ENCODE measurements at places on chromosomes 3 and 15.

DNA sequence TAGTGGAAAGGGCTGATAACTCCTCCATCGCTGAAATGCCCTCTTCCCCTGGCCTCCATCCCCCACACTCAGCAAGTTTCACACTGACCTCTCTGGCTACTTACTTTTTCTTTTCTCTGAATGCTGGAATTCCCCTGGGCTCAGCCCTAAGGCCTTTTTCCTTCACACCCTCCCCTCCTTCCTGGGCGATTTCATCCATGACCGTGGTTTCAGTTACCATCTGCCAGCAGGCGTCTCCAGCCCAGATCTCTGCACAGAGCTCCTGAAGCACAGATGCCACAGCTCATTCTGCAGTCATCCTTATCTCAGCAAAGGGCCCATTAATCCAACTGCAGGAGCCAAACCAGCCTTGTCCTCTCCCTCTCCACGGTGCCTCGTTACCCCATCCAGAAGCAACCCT is 114.0 kb downstream of the RFTN1 start:
- peak; percentile 84 for DNase-seq

DNA sequence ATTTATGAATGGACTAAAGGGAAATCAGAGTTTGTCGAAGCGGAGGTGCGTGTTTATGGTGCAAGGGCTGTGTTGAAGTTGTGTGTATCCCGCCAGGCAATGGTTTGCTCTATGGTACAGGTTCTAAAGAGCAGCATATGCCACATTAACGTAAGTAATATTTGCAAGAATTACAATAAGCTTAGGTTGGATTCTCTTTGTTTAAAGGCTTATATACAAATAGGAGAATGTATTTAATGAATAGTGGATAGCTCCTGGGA is 800 bp downstream of the EPHA3 start:
- DNase-seq, result no peak

- peak; percentile 82 for DNase-seq
These were observed 19.1 kb upstream of the GLCE start for GRCh38 chr15:69141286-69141701.

- DNase-seq, result no peak
These were observed 141.7 kb upstream of the IQSEC1 start for GRCh38 chr3:13214847-13215472.

DNA sequence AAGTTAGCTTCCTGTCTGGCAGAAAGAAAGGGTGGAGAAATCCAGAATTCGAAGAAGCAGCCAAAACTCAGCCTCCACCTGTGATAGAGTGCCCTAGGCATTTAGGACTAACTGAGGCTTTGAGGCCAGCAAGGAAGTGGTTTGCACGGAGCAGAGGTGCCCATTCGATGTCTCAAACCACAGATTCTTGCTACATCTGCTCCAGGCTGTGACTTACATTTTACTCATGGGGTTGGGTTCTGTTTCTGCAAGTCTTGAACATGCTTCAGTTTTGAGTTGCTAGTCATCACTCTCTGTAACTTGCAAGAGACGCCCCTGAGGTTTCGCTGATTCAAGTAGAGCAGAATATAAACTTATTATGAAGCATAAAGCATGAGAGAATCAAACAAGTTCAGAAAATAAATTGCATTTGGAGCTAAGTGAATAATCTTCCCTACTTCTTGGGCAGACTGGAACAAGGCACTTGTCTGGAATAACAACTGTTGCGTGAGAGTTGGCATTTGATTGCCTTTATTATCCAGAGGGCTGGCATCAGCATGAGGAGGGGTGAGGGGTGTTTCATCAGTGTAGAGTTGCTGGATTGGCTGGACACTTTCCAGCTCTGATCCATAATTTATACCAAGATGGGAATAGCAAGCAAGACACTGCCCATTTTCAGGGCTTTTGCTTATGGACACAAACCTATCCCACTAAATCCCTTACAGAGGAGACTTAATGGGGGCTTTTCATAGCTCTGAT is 256.5 kb downstream of the AGBL1 start:
- peak; percentile 34 for DNase-seq

DNA sequence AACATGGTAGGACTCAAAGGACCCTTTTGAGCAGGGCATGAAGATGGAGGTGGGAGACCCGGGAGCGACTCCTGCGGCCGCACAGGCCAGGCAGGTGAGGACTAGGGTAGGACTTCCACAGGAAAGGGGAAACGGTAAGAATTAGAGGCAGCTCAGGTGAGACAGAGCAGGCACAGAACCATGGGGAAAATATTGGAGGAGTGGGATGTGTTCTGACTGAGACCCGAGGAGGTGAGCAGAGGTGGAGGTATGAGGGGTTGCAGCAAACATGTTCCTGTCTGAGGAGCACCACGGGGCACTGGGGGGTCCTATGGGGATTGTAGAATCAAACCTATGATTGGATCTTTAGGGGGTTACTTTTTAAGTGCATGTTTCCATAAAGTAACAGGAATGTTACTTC is 1.4 kb upstream of the ISG20 start:
- DNase-seq, result no peak

GRCh38 chr3:26614006-26614685 is 8.4 kb upstream of the LRRC3B start:
- no peak for DNase-seq

- DNase-seq, result peak; percentile 29
These were observed 60.9 kb upstream of the MEX3B start for GRCh38 chr15:82106679-82107078.

DNA sequence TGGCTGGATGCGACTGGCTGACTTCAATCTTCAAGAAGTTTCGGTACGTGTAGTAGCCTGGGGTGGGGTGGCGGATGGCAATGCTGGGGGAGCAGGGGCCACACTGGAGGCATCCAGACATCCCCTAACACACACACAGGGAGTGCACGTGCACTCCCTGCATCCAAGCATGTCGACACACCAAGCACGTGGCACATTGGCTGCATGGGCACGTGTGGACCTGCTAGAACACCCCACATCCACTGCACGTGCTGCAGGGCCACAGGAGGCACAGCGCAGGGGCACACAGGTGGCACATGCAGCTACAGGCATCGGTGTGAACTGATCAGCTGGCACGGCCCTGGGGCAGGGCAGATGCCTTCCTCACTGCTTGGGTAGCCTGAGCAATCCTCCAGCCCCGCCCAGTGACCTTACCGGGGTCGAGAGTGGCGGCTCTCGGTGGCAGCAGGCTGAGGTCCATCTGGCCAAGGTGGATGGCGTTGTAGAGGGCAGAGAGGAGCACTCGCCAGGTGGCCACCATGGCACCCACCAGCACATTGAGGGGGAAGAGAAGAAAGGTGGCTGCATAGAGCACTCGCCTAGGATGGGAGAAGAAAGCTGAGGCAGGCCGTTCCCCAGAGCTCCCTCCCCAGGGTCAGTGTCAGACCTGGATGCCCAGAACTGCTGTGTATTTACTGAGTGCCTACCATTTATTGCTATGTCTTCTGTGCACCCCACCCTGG is 7.5 kb downstream of the ISLR start:
- no peak for DNase-seq

DNA sequence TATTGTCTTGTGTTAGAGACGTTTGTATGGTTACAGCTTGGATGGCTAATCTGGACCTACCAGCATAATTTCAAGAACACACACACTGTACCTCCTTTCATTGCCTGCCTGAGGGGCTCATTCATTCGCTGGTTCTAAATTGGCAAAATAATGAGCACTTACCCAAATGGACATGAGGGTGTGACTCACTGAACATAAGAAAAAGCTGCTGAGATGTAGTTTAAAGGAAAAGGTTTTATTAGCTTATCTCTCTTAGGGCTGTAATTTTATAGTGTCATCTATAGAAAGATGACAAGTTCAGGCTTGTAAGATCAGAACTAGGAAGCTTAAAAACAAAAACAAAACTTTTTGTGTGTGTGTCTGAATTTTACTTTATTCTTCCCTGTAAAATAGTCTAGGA is 120.7 kb upstream of the WNT7A start:
- DNase-seq, result peak; percentile 2

DNA sequence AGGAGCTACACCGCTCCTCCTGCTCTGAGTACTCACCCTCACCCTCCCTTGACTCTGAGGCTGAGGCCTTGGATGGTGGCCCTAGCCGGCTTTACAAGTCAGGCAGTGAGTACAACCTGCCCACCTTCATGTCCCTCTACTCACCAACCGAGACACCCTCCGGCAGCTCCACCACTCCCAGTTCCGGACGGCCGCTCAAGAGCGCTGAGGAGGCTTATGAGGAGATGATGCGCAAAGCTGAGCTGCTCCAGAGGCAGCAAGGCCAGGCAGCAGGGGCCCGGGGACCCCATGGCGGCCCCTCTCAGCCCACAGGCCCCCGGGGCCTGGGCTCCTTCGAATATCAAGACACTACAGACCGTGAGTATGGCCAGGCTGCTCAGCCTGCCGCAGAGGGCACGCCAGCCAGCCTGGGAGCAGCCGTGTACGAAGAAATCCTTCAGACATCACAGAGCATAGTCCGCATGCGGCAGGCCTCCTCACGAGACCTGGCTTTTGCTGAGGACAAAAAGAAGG is 21.2 kb upstream of the APEH start:
- no peak for DNase-seq

- peak; percentile 28 for DNase-seq
These were observed 18.8 kb upstream of the PLXND1 start for GRCh38 chr3:129625072-129625874.

DNA sequence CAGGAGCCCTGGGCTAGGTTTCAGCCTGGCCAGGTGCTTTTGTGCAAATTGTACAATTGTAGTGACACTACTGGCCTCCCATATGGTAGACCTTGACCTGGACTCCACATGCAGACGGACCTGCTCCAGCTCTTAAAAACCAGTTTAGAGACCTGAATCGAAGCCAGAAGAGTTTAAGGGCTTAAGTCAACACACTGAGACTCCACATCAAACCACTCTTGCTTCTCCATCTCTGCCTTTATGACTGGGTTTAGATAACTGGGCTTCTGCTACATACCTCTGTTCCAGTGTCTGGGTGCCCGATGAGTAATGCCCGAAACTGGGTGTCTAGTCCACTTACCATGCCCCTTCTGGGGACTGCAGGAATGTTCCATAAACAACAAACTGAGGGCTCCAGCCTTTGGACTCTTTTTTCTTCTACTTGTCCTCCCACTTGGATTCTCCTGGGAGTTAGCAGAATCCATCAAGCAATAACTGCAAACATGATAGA is 32.8 kb downstream of the TMEM212 start:
- DNase-seq, result peak; percentile 89

DNA sequence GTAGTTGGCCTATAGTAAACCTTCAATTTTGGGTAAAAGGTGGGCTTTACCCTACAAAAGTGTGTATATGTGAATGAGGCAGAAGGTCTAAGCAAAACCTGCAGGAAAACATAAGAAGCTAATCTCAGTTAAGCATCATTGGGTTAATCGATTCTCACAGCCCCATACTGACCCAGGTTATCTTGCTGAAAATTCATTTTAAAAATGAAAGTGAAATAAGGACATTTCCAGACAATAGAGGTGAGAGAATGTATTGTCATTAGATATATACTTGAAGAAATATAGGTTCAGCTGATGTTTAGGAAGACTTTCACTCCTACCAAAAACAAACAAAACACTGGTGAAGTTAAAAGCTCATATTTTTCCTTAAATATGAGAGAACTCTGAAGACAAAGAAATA is 85.6 kb downstream of the MCF2L2 start:
- DNase-seq, result no peak

DNA sequence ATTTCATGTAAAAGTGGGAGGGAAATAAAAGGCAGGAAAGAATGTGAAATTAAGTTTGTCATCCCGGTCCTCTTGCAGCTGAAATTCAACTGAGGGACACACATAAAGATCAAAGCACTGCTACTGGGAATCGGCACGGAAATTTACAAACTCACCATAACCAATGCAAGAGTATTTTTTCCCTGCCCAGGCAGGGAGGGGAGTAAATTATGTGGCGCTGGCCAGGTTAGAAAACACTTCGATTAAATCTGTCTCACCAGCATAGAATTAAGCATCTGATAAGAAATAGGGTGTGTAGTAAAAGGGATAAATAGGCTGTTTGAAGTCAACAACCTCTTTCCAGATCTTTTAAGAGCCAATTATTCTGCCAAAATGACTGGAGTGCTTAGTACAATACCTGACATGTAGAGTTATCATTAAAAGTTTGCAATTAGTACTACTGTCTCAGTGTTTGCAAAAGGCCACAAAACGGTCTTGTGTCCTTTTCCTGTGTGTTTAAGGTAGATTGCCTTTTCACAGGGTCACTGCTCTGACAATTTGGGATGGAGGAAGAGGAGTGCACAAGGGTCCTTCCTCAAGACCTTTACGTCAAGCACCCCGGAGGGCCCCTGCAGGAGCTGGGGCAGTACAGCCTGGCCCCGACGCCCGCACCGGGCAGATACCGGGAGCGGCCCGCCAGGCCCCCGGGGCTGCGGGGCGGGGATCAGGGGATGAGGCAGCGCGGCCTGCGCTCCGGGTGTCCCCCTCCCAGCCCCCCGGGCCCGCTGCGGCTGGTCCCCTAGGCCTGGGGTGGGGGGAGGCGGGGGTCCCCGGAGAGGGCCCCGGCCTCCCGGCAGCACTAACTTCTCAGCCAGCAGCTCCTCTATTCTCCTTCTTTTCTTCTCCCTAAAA is 651 bp downstream of the UBA3 start:
- no peak for DNase-seq

GRCh38 chr3:113262304-113262665 is 50.9 kb downstream of the BOC start:
- DNase-seq, result peak; percentile 84

DNA sequence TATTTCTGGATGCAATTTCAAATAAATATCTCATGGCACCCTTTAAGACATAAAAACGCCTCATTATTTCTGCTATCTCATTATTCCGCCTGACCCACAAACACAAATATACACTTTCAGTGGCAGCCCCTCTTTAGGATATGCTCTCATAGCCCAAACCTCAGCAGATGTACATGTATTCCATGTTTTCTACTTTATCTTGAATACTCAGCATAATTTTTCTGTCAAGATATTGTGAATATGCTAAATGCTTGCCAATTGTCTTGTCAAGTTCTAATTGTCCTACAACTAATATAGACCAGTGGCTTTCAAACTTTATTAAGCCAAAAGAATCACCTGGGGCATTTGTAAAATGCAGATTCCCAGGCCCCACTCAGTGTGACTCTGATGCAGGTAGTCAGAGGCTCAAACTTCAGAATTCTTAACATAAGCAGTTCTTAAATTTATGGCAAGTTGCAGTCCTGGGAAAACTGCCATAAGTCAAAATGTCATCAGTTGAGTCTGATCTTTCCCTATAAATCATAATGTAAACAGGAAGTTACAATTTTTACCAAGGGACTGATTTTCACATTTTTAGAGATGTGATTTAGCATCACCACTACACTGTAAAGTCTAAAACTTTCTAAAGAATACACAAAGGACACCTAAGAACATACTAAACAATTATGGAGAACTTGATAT is 135.1 kb downstream of the TBL1XR1 start:
- peak; percentile 72 for DNase-seq

- DNase-seq, result no peak
These were observed 21.3 kb upstream of the SRGAP3 start for GRCh38 chr3:9270704-9271103.

GRCh38 chr3:97831140-97831539 is 9.3 kb downstream of the CRYBG3 start:
- DNase-seq, result no peak
